ENCODE measurements at places on chromosomes 11 and 22. TPM values are rescaled to one million over a fixed set of nuclear protein-coding genes. Genes with fewer than 3 reads are reported as not detected.
A peak's percentile ranks its signal among the peaks of the same experiment; 100 is the strongest.

DNA sequence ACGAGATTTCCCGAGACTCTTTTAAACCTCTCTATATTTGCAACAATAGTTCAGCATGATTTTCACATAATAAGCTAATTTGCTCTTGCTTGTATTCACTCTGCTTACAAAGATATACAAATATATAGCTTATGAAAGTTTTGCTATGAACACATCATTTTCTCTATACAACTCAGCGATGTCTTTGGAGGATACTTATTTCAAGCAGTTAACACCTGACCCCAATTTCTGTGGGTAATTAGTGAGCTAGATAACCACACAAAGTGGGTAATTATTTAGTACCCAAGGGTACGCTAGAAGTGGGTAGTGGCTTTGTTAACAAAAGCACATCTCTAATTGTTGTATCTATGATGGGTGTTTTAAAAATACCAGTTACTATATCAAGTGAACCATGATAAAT, 12.3 kb downstream of the BLID start:
- H3K36me3 ChIP-seq: no peaks in the 10 kb centered on the region
- H3K4me1 ChIP-seq: peaks cover 6% of the 10 kb centered on the region
- no peak overlapping the region for H3K4me3 ChIP-seq
- peaks cover 20% of the 10 kb centered on the region for H3K27me3 ChIP-seq
- H3K27ac ChIP-seq: no peak overlapping the region

Gene NAALADL1
- 6.3 TPM for total RNA-seq

DNA sequence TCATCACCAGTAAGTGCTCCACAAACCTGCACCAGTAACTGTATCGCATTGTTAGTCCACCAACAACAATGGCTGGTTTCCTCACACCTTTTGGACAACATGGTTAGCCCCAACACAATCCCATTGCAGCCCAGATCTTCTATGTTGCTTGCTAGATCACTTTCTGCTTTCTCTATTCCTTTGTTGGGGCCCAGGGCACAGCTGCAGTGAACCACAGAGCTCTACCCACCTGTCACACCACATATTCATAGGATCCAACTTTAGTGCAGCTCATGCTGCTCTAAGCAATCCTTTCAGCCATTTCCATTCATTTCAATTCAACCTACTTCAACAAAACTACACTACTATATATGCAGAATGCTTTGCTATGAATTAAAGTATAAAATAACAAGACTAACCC, 364.3 kb downstream of the DCDC1 start:
- no peak overlapping the region for H3K27ac ChIP-seq
- H3K36me3 ChIP-seq: no peaks in the 10 kb centered on the region

DNA sequence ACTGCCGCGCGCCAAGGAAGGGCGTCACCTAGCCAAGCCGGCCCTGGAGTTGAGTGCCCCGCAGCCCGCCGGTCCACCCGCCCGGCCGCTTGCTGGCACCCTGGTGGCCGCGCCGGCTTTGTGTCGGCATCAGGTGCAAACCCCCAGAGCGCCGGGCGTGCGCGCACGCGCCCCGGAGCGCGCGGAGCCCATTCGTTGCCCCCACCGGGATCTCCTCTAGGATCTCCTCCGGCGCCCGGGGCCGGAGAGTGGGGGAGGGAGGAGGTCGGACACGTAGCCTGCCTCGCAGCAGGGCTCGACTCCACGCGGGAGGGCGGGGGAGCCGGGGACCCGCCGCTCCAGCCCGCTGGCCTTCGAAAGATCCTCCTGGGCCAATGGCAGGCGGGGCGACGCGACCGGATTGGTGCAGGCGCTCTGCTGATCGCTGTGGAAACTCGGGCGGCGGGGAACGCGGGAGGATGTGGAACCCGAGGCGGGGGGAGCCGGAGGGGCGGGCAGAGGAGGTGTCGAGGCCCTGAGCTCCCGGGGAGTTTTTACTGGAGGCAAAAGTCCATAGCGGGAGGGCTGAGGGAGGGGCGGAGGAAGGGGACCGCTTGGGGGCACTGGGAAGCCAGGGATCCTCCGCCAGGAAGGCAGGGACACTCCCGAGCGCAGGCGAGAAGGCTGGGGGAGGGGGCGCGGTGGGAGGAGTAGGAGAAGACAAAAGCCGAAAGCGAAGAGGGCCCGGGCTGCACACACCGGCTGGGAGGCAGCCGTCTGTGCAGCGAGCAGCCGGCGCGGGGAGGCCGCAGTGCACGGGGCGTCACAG, at the start of gene FADS2:
TSS of gene FADS2 (plus strand) at position 730 of the 808 bp plus-strand sequence. CDS start 91 bp downstream, outside the sequence.
- peak within 1 kb of the TSS; percentile 93 for H3K27ac ChIP-seq
- H3K4me1 ChIP-seq: peaks cover 41% of the 10 kb centered on the region
- peak within 1 kb of the TSS; percentile 85 for H3K4me3 ChIP-seq
- H3K27me3 ChIP-seq: peaks cover 6% of the 10 kb centered on the region
- DNase-seq: peak; percentile 91
- H3K36me3 ChIP-seq: peaks cover 6% of the 10 kb centered on the region

DNA sequence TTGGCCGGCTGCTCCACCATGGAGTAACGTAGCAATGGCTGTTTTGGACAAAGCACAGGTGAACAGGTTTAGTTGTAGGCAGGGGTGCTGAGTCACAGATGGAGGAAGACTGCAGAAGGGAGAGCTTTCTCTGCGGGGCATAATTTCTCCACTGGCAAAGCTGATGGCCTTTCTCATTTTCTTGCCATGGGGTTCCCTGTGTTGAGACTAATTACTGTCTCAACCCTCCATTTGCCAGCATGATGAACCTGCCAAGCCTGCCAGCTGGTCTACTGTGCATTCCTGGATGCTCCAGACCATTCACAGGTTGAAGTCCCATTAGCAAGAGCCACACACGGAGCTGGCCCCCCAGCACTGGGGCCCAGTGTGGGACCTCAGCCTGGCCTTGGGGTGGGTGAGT, 202.4 kb downstream of the BARX2 start:
- no peak overlapping the region for H3K4me3 ChIP-seq
- no peaks in the 10 kb centered on the region for H3K36me3 ChIP-seq
- no peaks in the 10 kb centered on the region for H3K4me1 ChIP-seq
- H3K27ac ChIP-seq: no peak overlapping the region

- H3K4me1 ChIP-seq: peaks cover 6% of the 10 kb centered on the region
- H3K4me3 ChIP-seq: no peak overlapping the region
- H3K27me3 ChIP-seq: no peaks in the 10 kb centered on the region
- H3K36me3 ChIP-seq: peaks cover 1% of the 10 kb centered on the region
- no peak for DNase-seq
Observed at GRCh38 chr22:29954203-29954855, 71.4 kb downstream of the MTMR3 start.

Gene ZBTB16
- total RNA-seq: 7.4 TPM

DNA sequence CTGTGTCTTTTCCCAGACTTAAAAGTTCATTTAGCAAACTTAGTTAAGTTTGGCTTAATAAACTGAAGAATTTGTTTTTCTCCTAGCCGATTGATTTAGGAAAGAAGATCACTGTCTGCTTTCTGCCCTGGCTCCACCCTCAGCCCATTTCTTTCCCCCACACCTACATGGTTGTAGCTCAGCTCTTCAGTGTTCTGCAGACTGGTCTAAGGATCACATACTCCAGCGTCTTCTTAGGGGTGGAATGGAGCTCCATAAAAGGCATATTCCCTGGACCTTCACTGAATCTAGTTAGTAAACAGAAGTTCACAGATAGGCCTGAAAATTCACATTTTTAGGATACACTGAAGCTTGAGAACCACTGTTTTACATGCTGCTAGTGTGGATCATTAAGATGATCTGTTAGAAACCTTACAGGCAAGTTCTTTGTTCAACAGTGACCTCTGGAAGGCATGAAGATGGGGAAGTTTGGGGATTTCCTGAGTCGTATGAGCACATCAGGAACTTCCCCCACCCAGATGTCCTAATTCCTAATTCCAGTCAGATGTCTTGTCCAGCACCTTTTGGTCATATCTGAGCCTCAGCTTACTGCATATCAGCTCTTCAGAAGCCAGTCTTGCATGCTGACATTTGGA, 16.8 kb downstream of the PIWIL4 start:
- H3K4me3 ChIP-seq: no peak overlapping the region
- H3K4me1 ChIP-seq: no peaks in the 10 kb centered on the region
- no peak overlapping the region for H3K27ac ChIP-seq
- H3K27me3 ChIP-seq: no peaks in the 10 kb centered on the region

DNA sequence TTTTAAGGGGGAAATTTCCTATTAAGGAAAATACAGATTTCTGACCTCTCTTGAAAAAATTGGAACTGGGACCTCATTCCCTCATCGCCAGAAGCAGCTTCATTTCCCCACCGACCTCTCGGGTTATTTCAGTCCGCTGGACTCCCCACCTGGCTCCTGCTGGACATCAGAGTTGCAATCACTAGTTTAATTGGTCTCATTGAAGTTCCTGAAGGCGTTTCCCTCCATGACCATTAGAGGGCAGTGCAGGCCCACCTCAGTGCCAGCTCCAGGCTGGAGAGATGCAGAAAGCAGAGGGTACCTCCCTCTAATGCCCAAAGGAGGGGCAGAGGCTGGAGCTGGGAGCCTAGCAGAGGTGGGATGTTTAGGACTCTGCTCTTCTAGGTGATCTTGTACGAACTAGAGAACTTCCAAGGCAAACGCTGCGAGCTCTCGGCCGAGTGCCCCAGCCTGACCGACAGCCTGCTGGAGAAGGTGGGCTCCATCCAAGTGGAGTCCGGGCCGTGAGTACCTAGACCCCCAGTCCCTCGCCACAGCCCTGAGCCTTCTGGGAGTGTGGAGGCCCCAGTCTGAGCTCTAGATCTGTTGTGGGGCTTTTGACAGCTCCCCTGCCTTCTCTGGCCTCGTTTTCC, 2.7 kb downstream of the CRYBB3 start:
- no peak overlapping the region for H3K27ac ChIP-seq
- no peaks in the 10 kb centered on the region for H3K27me3 ChIP-seq
- DNase-seq: peak; percentile 63
- H3K4me3 ChIP-seq: no peak overlapping the region

GRCh38 chr22:19892925-19893324, 38.3 kb upstream of the GNB1L start:
- peaks cover 65% of the 10 kb centered on the region for H3K4me1 ChIP-seq
- peaks cover 2% of the 10 kb centered on the region for H3K36me3 ChIP-seq
- H3K4me3 ChIP-seq: no peak overlapping the region
- peak overlapping the region; percentile 93 for H3K27ac ChIP-seq
- no peak for DNase-seq

All from activated CD4-positive, alpha-beta T cell treated with anti-CD3 and anti-CD28 coated beads, Interleukin-2, amount 10 ng/mL, durations not matched to agents 7 days and 5 days (primary cell).